GM10248 (cell line): ENCODE measurements at places on chromosomes 3 and 15.

- DNase-seq, result no peak
These were observed 151.0 kb downstream of the CD47 start for GRCh38 chr3:107939691-107940442.

DNA sequence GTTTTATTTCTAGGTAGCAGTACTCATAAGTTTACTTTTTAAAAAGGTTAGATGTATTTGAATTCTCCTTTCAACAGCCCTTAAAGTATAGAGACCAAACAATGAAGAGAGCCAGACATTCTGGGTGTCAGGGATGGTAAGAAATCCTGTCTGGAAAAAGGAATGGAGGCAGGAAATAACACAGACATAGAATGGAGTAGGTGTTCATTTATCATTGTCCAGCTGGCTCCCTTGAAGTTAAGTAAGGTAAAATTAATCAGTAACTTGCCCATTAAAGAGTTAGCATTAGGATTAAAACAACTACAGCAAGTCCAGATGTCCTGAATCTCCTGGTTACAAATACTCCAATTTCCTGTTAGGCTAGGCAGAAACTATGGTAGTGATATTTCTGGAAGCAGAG is 13.5 kb upstream of the SUCNR1 start:
- DNase-seq, result no peak

DNA sequence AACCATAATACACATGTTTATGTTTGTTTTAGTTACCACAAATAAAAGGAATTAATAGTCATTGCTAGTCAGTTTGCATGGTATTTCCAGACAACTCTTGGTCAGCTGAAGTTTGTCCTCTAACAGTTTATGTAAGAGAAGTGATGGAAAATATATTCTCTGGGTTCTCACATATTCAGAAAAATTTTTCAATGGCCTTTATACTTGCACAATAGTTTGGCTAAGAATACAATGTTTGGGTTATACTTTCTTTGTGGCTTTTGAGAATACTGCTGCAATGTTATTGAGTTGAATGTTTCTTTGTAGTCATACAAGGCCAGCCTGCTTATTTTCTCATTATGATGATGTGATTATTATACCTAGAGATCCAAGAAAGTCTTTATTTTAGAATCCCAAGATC is 133.9 kb downstream of the RAP2B start:
- no peak for DNase-seq

- DNase-seq, result no peak
These were observed 5.9 kb upstream of the GRAMD2A start for GRCh38 chr15:72203507-72203837.

DNA sequence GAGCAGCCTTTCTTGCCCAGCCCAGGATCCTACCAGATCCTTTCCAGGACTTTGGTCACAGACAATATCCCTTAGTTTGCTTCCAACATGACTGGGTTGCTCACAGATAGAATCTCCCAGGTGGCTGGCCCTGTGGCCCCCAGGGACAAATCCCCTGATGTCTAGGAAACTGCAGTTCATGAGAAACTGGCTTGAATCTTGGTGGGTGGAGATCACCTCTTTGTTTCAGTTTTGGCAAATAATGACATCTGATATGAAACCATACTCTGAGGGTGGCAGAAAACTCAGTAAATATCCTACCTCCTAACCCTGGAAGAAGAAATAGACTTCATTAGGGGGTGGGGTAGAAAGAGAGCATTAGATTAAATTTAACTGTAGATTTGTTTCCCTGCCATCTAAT is 44.1 kb upstream of the PFN2 start:
- no peak for DNase-seq
